ENCODE measurements at places on chromosomes 1 and 21. TPM values are rescaled to one million over a fixed set of nuclear protein-coding genes. Genes with fewer than 3 reads are reported as not detected.

The NBPF3 gene
- total RNA-seq, result 14.2 TPM

The SEMA4A gene
- 0.65 TPM for total RNA-seq

The HTR1D gene
- not detected for total RNA-seq

The OR6P1 gene
- total RNA-seq, result not detected

The XPR1 gene
- total RNA-seq, result 21.5 TPM

The ANKRD45 gene
- 0.52 TPM for total RNA-seq

The MCOLN2 gene
- total RNA-seq, result 2.1 TPM

The MOB3C gene
- 8.8 TPM for total RNA-seq

The SHISAL2A gene
- not detected for total RNA-seq

The SELP gene
- not detected for total RNA-seq

The PADI3 gene
- total RNA-seq, result not detected

The PAFAH2 gene
- 6.6 TPM for total RNA-seq

The ECM1 gene
- 77.4 TPM for total RNA-seq

The SLC45A3 gene
- total RNA-seq, result 2.6 TPM

The VANGL1 gene
- 12.4 TPM for total RNA-seq

The PSMB2 gene
- 49.6 TPM for total RNA-seq

The ASCL5 gene
- not detected for total RNA-seq

The HSD11B1 gene
- total RNA-seq, result 168 TPM

The MR1 gene
- 5.7 TPM for total RNA-seq

The RHD gene
- total RNA-seq, result not detected

The CGN gene
- 0.52 TPM for total RNA-seq

The AMY2A gene
- total RNA-seq, result not detected

The SMIM34 gene
- total RNA-seq, result 0.13 TPM

All from epithelial cell of alveolus of lung (primary cell).